ENCODE measurements at places on chromosomes 7 and 10.

DNA sequence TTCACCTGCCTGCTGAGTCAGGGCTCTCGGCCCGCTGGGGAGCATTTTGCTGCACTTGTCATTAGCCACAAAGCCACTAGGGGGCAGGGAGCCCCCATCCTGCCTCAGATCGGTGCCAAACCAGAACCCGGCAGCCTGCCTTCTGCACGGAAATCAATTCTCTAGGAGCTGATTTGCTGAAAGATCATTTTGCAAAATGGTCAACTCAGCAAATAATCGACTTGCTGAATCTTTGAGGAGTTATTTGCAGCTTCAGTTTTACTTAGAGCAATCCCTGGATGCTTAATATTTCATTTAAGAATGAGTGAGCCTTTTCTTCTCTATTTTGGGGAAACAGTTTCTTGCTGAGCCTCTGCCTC lies 1.7 kb upstream of the GIMAP8 start:
- peak; percentile 64 for DNase-seq

DNA sequence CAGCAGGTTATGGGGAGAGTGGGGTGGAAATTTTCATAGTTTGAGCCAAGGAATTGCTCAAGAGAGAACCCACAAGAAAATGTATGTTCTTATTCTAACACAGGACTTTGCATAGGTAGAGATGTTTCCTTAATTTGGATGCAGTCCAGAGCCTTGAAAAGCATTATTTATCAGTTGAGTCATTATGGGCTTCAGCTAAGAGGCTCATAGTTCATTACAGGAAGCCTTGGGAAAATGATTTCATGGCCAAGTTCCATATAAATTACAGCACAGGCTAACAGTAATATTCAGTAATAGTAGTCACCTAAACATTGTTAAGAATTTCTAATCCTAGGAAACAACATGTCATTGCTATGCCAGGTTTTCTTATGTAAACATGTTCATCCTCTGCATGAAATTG lies 131.1 kb upstream of the PTPRZ1 start:
- peak; percentile 10 for DNase-seq

- no peak for DNase-seq
Observed at GRCh38 chr7:93188870-93189634, 37.2 kb downstream of the HEPACAM2 start.

- peak; percentile 60 for DNase-seq
Observed at GRCh38 chr10:127243490-127244272, 47.3 kb upstream of the INSYN2A start.

DNA sequence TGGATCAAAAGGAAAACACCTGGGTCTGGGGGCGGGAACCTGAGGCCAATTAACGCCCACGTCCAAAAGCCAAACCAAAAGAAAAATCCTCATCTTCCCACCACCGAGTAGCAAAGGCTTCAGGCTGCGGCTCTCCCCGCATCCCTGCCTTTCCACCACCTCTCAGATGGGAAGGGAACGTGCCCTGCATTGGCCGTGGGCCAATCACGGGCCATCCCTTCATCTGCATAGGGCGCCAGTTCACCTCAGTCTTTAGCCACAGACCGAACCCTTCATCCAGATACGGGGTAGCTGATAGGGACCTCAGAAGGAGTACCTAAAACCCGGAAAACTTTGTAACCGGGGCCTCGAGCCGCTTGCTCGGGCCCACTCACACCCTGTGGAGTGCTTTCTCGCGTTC lies 626 bp downstream of the PRPF18 start:
- peak; percentile 15 for DNase-seq

DNA sequence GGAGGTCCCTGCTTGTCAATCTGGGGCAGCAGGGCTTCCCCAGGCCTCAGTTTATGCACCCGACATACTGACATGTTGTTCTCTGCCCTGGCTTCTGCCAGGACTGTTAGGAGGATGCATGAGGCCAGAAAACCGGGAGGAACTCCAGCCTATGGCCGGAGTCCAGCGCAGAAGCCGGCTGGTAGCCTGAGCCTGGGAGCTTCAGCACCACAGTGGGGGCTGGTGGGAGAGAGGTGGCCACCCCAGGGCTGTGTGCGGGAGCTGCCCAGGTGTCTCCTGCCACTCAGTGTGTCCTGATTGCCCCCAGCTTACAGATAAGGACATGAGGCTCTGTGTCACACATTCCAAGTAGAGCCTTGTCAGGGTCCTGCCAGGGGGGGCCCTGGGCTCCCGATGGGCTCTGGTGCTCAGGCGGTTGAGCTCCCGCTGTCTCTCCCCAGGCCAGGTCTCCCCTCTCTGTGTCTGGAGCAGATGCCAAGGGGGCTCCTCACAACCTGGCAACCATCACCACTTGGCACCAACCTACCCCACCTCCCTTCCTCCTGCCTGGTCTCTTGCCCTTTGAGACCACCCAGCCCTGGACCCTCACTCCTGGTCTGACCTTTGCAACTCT lies 32.3 kb downstream of the PPIF start:
- no peak for DNase-seq

DNA sequence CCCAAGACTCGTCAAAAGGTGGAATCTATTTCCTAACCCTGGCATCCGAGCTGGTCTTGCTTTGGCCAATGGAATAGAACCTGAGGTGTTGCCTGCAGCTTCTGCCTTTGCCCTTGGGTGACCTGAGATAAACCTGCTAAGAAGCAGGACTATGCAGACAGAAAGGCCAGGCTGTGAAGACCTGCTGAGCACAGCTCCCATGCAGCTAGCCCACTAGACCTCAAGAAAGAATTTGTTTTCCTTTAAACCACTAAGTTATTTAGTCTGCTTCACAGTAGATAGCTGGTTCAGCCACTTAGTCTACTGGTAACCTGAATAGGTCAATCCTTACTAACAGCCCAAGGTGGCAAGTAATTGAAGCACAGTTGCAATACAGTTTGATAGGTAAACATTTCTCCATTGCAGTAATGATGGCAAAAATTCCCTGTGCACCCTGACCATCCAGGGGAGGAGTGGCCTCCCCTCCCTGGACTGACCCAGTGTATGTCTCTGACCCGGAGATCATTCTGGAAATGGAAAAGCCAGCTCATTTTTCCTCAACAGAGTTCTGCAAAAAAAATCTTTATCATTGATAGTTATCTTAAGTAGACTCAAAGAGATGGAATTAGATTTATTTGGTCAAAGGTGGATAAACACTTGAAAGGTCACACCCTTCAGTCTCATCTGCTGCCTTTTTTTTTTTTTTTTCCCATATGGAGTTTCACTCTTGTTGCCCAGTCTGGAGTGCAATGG lies 20.0 kb downstream of the TNS3 start:
- no peak for DNase-seq

DNA sequence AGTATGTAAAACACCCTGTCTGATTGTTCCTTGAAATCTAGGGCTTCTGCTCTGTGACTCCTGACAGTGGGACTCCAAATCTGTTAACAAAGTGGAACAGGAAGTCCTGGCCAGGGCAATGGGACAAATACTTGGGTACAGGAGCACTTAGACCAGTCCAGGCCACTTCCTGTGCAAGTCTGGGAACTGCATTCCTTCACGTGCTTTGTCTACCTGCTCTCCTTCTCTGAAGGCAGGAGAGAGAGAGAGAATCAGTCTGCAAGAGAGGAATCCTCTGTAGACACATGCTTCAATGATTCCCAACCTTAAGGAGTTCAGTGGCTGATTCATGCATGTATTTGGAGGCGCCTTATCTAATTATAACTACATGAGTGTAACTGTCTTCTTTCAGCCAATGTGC lies 530.2 kb downstream of the GATA3 start:
- DNase-seq, result no peak

DNA sequence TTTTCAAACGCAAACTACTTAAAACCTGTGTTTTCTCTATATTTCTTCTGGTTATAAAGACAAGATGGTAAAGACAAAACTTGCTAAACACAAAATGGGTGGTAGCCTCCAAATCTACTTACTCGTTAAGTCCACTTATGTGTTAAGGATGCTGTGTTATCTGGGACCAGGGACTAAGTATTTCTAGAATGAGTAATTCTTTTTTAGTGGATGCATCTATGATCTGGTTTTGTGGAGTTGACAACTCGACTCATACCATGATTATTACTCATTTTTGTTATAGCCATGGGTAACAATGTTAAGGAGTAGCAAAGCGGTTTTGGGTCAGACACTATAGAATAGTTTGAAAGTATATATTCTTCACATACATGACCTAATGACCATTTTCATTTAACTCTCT lies 239.5 kb upstream of the FOXP2 start:
- peak; percentile 59 for DNase-seq

DNA sequence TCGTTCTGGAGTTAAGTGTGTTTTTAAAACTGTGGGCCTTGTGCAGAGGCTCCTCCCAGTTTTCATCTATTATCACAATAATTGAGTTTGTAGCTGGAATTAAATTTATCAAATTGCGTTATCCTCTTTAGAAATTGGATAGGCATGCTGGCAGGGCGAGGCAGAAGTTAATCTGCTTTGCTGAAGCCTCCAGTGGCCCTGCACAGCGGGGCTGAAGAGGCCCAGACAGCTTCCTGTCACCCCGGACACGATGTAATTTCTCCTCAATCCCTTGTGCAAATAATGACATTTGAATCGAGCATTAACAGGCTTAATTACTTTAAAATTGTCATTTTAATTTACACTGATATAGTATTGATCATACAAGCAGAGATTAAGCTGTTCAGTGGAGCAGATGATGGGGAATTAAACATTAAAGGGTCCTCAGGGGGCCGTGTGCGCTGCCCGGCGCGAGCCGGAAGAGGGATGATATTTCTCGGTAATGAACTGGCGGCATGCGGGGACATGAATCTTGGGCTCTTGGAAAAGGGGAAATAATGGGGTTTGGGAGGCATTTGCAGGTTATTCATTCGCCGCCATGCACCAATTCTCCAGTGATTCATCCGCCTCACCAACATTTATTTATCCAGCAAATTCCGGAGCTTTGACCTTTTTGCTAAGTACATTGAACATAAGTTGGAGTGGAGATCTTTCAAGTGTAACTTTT lies 118.5 kb downstream of the NKX6-2 start:
- peak; percentile 66 for DNase-seq
